ENCODE measurements at places on chromosomes 2 and 18.

GRCh38 chr2:1572638-1573037 lies 159.4 kb downstream of the TPO start:
- DNase-seq = peak; percentile 55

- no peak for DNase-seq
Measured at GRCh38 chr2:190308031-190308430, 11.6 kb downstream of the HIBCH start.

- no peak for DNase-seq
Measured at GRCh38 chr2:54083021-54083420, 32.4 kb upstream of the ACYP2 start.

GRCh38 chr2:191638079-191638801 lies 39.7 kb upstream of the NABP1 start:
- peak; percentile 57 for DNase-seq

DNA sequence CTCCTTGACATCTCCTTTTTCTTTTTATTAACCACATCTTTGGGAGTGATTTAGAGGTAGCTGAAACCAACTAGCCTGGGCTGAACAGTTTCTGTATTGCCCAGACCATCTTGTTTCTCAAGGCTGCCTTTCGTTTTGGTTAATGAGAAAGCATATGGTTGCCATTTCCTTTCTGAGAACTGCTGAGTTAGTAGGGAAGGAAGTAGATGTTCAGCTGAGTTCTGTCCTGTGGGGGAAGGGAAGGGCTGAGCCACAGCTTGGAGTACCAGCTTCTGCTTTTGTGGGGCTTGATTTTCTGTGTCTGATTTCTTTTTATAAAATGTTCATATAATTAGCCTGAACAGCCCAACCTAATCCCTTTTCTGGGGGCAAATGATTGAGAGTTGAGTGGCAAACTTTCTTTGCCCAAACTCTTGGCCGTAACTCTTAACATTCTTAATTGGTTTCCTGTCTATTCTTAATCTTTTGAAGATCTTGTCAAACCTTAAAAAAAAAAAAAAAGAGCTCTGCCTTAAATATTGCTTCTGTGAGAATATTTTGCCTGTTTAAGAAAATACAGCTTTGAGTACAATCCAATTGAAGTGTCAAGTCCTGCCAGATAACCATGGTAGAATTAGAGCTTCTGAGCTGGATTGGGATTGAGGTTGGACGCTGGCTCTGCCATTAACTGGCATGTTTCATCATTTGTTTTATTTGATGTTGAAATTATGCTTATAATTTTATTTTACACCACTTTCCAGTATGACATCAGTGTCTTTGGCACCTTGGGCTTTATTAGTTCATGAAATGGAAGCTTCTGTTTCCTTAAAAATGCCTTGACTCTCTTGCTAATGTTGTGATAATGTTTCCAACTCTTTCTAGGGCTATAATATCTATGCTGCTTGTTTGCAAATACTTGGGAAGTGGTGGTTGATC lies 1.9 kb upstream of the NABP1 start:
- DNase-seq = peak; percentile 77

- DNase-seq = peak; percentile 97
Measured at GRCh38 chr2:38146907-38147307, 71.0 kb upstream of the CYP1B1 start.

GRCh38 chr2:190911813-190912212 lies 31.2 kb downstream of the GLS start:
- DNase-seq = no peak

- DNase-seq = no peak
Measured at GRCh38 chr2:209468846-209469245, 45.0 kb downstream of the MAP2 start.

DNA sequence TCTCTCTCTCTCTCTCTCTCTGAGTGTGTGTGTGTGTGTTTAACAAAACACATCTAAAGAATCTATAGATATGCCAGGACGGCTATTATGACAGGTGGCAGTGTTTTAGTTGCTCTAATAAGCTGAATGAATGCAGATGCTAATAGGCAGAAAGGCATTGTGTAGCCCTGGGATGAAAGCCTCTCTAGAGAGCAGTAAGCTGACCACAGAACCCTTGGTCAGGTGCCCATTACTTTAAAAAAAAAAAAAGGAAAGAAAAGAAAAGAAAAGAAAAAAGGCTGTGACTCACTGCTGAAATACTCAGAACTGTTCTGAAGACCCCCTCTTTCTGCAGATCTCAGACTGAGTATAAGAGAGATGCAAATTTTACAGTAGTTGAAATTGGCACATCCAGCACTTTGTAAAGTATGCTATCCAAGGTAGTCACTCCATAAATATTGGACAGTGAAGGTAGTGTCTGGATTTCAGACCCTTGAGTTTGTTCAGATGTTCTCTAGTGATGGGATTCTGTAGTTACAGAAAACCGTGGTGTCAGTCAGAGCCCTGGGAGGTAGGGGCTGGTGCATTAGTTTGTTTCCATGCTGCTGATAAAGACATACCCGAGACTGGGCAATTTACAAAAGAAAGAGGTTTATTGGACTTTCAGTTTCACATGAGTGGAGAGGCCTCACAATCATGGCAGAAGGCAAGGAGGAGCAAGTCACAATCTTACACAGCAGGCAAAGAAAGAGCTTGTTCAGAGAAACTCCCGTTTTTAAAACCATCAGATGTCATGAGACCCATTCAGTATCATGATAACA lies 30.9 kb downstream of the OSBPL6 start:
- DNase-seq = no peak

DNA sequence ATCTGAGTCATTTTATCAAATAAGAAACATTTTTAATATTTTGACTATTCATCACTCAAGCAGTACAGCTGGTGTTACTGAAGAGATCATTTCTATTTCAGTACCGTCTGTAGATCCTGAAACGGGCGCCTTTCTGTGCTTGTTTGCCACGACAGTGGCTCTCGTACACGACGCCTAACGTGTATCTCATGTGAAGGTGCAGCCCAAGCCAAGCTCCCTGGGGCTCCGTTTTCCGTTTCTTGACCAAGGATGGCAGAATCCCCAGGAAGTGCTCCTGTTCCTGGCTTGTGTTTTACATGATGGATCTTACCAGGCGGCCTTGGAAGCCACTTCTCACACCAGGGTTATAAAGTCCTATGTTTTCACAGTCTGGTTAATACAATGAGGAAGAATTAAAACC lies 320.6 kb downstream of the GBX2 start:
- DNase-seq = no peak
